ENCODE measurements at places on chromosomes 16 and 17.

DNA sequence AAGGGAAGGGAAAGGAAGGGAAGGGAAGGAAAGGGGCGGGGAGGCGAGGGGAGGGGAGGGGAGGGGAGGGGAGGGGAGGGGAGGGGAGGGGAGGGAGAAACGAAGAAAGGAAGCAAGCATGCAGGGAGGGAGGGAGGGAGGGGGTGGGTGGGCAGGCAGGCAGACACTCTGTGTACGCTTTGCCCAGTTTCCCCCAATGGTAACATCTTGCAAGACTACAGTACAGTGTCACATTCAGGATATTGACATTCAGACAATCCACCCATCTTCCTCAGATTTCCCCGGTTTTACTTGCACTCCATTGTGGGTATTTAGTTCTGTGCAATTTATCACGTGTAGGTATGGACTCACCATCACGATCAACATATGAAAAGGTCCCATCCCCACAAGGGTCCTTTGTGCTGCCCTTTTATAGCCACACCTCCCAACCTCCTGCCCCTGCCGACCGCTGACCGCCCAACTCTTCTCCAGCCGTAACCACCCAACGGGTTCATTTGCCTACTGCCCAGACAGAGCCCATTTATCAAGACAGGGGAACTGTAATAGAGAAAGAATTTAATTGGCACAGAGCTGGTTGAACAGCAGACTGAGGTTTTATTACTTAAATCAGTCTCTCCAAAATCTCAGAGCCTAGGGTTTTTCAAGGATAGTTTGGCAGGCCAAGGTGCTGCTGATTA, 91.4 kb upstream of the FA2H start:
- DNase-seq: peak; percentile 4

GRCh38 chr16:48498769-48499631, 111.0 kb downstream of the N4BP1 start:
- DNase-seq: no peak

GRCh38 chr17:62807812-62808575, at the start of gene MARCHF10:
Gene MARCHF10 (minus strand): TSS chr17:62808314. CDS start chr17:62801735, 6,579 bp downstream.
- DNase-seq: peak; percentile 84

DNA sequence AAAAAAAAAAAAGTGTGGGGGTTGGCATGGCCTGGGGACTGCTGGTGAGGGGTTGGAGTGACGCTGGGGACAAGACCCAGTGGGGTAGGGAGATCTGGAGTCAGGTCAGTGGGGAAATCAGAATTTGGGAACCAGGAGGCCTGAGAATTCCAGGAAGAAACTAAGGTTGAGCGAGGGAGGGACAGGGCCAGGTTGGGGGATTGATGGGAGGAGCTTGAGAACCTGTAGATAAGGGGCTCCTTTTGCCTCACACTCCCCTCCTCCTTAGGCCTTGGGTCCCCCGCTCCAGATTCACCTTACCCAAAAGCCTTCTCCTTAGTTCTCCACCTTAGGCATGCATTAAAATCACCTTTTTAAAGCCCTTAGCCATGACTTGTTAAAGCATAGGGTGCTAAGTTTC, 8.3 kb upstream of the PYDC1 start:
- DNase-seq: no peak

DNA sequence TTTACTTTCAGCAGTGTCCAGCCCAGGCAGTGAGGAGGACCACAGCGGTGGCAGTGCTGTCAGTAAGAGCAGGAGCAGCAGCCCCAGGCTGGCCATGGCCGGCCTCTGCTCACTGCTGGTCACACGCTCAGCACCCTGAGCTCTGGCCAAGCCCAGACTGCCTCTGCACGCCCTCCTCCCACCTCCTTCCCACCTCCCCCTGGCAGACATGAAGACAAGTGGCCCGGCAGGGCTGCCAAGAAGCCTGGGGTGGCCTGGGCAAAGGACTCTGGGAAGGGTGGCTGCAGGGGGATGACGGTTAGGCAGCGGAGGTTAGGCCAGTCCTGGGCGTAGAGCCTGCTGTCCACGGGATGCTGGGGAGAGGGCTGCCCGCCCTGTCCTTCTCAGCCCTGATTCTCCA, at the start of gene C16orf89:
Gene C16orf89 (minus strand): TSS at position 144 of the 400 bp plus-strand sequence. CDS start 48 bp downstream, at position 96.
- DNase-seq: no peak

DNA sequence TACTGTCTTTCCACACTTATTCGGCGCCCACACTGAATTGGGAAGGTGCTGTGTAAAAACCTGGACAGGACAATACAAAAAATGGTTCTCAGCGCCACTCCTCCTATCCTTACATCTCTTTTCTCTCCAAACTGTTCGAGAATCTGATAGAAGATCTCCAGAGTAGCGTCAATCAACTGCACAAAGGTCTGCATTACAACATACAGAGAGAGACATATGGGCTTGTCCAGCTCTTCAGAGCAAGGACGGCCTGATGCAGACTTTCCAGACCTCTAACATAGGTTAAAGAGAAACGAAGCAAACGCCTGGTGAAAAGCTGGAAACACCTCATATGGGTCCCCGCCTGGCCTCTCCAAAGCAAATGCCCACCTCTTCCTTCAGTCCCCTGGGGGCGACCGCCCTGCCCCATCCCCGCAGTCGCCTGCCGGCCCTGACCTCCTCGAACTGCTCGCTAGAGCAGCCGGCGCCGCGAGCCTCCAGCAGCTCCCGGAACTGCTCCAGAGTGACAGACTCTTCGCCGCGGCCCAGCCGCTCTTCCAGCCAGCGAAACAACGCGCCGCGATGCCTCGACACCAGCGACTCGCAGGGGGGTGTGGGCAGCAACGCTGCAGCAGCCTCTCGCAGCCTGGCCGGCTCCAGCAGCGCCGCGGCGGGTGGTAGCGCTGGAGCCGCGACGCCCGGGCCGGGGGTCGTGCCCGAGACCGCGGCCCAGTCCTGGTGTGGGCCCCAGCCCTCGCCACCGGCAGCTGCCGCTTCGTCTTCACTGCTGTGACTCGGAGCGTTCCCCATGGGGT, 526 bp downstream of the ZZEF1 start:
- peak; percentile 64 for DNase-seq

GRCh38 chr17:66673668-66674276, 161.1 kb upstream of the CACNG5 start:
- DNase-seq: peak; percentile 57

GRCh38 chr16:14186795-14187221, 115.7 kb downstream of the MRTFB start:
- DNase-seq: no peak

DNA sequence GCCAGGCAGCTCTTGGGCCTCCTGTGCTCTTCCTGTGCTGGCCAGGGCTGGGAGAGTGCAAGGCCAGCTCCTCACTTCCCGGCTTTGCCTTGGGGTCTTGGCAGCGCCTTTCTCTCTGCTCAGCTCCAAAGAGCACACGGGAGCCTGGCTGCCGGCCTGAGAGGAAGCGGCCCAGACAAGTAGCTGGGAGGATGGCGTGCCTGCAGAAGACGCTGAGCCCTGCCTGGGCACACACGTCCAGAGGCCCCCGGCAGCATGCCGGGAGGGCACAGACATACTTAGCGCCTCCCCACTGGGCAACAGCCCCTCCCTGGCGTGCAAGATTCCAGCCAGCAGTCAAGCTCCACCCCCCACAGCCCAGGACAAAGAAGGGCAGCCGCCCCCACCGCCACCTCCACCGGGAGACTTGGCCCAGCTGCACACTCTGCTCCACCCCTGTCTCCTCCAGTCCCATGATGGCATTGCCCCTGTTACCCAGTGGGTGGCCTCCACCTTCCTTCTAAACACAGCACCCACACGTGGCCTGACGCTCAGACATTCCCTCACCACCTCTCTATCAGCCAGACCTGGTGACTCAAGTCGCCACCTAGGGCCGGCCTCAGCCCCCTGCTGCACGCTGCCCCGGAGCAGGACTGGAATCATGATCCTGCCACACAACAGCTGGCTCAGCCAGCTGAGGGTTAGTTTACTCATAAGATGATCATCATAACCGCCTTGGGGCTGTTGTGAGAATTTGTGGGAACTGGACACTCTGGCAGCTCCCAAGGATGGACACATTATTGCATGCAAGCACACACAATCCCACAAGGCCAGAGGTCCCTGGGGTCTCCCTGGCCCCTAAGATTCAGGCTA, 12.4 kb downstream of the SGCA start:
- peak; percentile 78 for DNase-seq

- DNase-seq: peak; percentile 44
Measured at GRCh38 chr17:48646183-48647102, 20.3 kb upstream of the HOXB9 start.

DNA sequence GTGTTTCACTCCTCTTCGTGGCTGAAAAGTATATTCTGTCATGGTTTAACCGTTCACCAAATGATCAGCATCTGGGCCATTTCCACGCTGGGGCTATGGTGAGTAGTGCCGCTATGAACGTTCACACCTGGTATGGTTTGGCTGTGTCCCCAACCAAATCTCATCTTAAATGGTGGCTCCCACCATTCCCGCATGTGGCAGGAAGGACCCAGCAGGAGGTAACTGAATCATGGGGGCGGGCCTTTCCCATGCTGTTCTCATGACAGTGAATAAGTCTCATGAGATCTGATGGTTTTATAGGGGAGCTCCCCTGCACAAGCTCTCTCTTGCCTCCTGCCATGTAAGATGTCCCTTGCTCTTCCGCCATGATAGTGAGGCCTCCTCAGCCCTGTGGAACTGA, 45.7 kb upstream of the ZNF469 start:
- DNase-seq: no peak

GRCh38 chr17:19626079-19626478, 22.5 kb upstream of the ALDH3A2 start:
- no peak for DNase-seq

DNA sequence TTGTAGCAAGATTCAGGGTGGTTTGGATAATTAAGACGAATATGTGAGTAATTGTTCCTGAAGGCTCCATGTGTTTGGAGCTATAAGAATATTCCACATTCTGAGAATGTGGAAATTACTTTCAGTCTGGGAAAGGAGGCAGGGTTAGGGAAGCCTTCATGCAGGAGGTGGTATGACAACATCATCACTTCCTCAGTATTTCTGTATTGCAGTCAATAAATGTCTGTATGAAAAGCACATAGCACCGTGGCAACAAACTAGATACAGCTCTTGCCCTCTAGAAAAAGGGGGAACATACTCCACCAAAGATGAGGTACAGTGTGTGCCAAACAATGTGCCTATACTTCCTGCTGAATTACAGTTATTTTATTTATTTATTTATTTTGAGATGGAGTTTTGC, 26.1 kb upstream of the DHRS7B start:
- DNase-seq: no peak

GRCh38 chr16:20899477-20900298, 470 bp downstream of the DCUN1D3 start:
- no peak for DNase-seq

Data from NCI-H146 (cell line).